Natural killer cell treated with Interleukin-12 subunit alpha and Interleukin-12 subunit beta and Interleukin-15 and Interleukin-18, amount 100 ng/mL, for 72 hours (primary cell): ENCODE measurements at places on chromosomes 5 and 9.

- no peak overlapping the region for H3K4me3 ChIP-seq
- no peaks in the 10 kb centered on the region for H3K4me1 ChIP-seq
- H3K27ac ChIP-seq, result no peak overlapping the region
- DNase-seq, result no peak
- H3K36me3 ChIP-seq, result peaks cover 4% of the 10 kb centered on the region
Observed at GRCh38 chr5:125140855-125141254, 394.4 kb upstream of the ZNF608 start.

GRCh38 chr9:4831944-4832343, 39.2 kb downstream of the RCL1 start:
- H3K27ac ChIP-seq, result no peak overlapping the region
- H3K4me1 ChIP-seq, result peaks cover 13% of the 10 kb centered on the region
- H3K4me3 ChIP-seq, result no peak overlapping the region
- no peaks in the 10 kb centered on the region for H3K27me3 ChIP-seq
- H3K36me3 ChIP-seq, result peaks cover 6% of the 10 kb centered on the region

DNA sequence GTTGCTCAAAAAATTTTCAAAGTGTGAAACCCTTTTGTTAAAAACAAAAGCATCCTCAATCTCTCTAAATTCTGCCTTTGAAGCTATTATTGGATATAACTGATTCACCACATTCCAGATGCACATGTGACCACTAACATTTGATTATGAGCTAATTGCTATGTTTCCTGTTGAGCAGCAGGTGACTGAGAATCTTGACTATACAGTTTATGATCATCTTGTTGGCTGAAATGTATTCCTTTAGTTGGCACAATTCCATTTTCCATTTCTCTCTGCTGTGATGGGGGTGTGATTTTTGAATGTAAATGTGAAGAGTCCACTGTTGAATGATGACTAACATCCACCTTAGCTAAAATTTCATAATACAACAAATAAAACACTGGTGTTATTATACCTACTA, 10.7 kb downstream of the LYSMD3 start:
- peaks cover 32% of the 10 kb centered on the region for H3K36me3 ChIP-seq
- no peak overlapping the region for H3K4me3 ChIP-seq
- peaks cover 24% of the 10 kb centered on the region for H3K4me1 ChIP-seq
- no peaks in the 10 kb centered on the region for H3K27me3 ChIP-seq

DNA sequence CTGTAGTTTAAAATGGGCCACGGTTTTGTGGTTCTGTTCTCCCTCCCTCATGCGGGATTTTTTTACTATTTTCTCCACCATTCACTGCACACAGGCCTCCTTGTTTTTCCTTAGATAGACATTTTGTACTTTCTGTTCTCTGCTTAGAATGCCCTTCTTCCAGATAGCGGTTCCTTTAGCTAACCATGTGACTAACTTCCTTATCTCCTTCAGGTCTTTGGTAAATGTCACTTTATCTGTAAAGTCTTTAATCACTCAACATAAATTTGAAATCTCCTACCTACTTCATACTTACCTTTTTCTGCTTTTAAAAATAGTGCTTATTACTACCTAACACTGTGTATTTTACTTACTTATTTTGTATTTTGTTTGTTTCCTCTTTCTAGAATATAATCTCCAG, 15.0 kb downstream of the FER start:
- no peaks in the 10 kb centered on the region for H3K36me3 ChIP-seq
- no peak overlapping the region for H3K27ac ChIP-seq
- H3K4me3 ChIP-seq, result no peak overlapping the region
- no peak for DNase-seq
- H3K27me3 ChIP-seq, result no peaks in the 10 kb centered on the region

- no peaks in the 10 kb centered on the region for H3K27me3 ChIP-seq
- H3K36me3 ChIP-seq, result no peaks in the 10 kb centered on the region
- DNase-seq, result no peak
- H3K27ac ChIP-seq, result no peak overlapping the region
- H3K4me3 ChIP-seq, result no peak overlapping the region
Observed at GRCh38 chr5:17169507-17169906, 47.9 kb upstream of the BASP1 start.

DNA sequence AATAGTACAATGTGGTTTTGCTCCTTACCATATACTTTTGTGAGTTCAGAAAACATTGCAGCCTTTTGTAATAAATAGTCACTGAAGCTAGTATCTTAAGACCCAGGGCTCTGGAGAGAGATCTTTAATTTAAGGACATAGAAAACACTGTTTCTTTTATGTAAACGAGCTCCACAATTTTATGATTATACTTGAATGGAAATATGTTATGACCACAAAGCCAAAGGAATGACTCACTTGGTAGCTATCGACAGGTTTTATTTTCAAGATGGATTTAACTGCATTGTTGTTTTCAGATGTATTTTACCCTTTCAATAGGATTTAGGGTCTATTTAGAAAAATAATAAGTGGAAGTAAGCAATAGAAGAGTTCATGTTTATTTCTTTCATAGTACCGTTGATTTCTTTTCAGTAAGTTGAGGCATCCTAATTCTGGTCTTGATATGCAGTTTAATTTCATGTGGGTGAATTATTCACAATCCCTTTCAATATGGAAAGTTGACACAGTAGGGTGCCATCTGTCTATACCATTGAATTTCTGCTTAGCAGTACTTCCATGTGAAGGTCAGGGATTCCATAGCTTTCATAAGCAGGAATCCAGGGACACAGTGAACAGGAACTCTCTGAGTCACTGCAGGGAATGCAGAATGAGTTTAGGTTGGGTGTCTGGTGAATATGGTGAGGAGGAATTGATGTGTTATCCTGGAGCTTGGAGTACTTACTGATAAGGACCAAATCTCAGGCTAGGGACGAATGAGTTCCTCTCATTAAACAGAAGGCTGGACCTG, 157.6 kb downstream of the CD180 start:
- H3K27ac ChIP-seq, result no peak overlapping the region
- no peaks in the 10 kb centered on the region for H3K36me3 ChIP-seq
- no peaks in the 10 kb centered on the region for H3K27me3 ChIP-seq
- DNase-seq, result no peak

- no peaks in the 10 kb centered on the region for H3K36me3 ChIP-seq
- no peaks in the 10 kb centered on the region for H3K27me3 ChIP-seq
- H3K4me3 ChIP-seq, result peak overlapping the region; percentile 61
- H3K27ac ChIP-seq, result no peak overlapping the region
- DNase-seq, result no peak
- H3K4me1 ChIP-seq, result peaks cover 22% of the 10 kb centered on the region
Observed at GRCh38 chr5:142433526-142434321, 108.9 kb upstream of the SPRY4 start.

DNA sequence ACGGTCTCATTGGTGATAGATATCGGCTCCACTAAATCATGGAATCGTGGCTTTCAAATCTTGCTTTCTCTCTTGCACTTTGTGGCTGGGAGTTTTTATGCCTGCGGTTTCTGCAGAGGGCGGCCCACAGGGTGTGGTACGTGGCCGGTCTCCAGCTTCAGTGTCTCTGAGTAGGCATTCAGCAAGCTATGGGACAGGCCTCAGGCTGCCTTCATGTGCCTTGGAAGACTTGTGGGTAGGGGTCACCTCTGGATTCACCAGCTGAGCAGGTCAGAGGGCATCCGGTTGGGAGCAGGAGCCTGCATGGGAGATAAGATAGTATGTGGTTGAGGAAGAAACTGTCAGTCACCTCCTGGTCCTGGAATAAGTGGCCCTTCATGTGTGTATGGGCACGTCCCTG, 47.7 kb downstream of the AMBP start:
- H3K36me3 ChIP-seq, result peaks cover under 1% of the 10 kb centered on the region
- no peaks in the 10 kb centered on the region for H3K4me1 ChIP-seq
- H3K4me3 ChIP-seq, result no peak overlapping the region
- no peak for DNase-seq
- no peaks in the 10 kb centered on the region for H3K27me3 ChIP-seq
- H3K27ac ChIP-seq, result no peak overlapping the region

DNA sequence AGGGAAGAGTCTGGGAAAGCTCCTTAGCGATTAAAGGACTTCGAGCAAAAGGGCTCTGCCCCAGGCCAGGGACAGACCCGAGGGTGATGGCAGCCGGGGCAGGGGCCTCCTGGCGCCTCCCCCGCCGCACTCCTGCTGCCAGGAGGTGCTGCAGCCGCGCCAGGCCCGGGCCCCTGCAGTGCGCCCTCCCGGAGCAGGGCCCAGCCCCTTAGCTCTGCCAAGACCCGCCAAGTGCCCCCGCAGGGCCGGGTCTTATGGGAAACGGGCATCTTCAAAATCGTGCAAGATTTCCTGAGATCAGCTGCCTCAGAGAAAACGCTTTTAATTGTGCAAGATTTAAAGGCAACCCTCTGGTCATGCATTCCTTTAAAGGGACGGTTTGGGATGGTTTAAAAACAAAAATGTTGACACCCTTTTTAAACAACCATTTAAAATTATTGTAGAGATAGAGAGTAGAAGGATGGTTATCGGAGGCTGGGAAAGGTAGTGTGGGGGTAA, 52.4 kb downstream of the CDC14B start:
- H3K36me3 ChIP-seq, result no peaks in the 10 kb centered on the region
- peak overlapping the region; percentile 50 for H3K27ac ChIP-seq
- H3K4me1 ChIP-seq, result peaks cover 24% of the 10 kb centered on the region
- DNase-seq, result no peak
- H3K27me3 ChIP-seq, result peaks cover 5% of the 10 kb centered on the region
- H3K4me3 ChIP-seq, result peak overlapping the region; percentile 73

DNA sequence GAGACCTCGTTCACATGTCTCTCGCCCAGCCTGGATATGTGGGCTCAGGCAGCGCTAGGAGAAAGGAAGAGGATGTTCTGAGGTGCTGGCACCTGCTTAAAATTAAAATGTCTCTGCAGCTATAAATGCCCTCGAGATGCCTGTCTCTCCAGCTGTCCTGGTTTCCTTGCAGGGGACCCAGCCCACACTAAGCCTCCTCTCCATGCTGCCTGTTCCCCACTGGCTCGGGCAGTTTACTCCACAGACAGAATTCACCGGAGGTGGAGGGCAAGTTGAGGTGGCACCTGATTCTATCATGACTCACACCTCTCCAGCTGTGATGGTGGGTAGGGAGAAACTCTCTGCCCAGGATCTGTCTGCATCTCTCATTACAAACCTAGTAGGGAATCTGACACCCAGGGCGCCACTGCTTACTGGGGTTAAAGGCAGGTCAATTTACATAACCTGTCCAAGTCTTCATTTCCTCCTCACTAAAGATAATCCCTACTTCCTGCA, 420.9 kb downstream of the SPOCK1 start:
- H3K27ac ChIP-seq, result no peak overlapping the region
- H3K36me3 ChIP-seq, result no peaks in the 10 kb centered on the region
- peaks cover 14% of the 10 kb centered on the region for H3K27me3 ChIP-seq
- H3K4me3 ChIP-seq, result no peak overlapping the region
- no peaks in the 10 kb centered on the region for H3K4me1 ChIP-seq
- no peak for DNase-seq

- no peaks in the 10 kb centered on the region for H3K4me1 ChIP-seq
- no peak overlapping the region for H3K27ac ChIP-seq
- H3K36me3 ChIP-seq, result no peaks in the 10 kb centered on the region
- peaks cover 2% of the 10 kb centered on the region for H3K27me3 ChIP-seq
Observed at GRCh38 chr9:18753904-18754303, 279.1 kb downstream of the SAXO1 start.
